NCI-H446 treated with DMSO at 0.1 percent for 48 hours (cell line): ENCODE measurements at places on chromosomes 3 and 15.

DNA sequence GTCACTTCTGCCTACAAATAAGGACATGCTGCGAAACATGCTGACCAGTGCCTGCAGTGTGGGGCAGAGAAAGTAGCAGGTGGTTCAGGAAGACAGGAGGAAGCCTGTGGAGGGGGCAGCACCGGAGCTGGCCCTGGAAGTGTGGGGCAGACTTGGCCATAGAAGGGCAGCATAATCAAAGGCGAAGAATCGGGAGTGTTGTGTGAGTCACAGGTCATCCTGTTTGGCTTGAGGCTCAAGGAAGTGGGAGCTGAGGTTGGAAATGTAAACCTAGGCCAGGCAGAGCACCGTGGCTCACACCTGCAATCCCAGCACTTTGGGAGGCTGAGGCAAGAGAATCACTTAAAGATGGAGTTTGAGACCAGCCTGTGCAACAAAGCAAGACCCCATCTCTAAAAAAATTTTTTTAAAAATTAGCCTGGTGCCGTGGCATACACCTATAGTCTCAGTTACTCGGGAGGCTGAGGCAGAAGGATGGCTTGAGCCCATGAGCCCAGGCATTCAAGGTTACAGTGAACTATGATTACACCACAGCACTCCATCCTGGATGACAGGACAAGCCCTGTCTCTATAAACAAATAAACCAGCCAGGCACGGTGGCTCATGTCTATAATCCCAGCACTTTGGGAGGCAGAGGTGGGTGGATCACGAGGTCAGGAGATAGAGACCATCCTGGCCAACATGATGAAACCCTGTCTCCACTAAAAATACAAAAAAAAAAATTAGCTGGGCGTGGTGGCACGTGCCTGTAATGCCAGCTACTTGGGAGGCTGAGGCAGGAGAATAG, 54.0 kb downstream of the FAM43A start:
- no peak for DNase-seq

- DNase-seq = no peak
These were observed 103.8 kb upstream of the PRICKLE2 start for GRCh38 chr3:64329037-64329436.

- DNase-seq = no peak
These were observed 143.3 kb upstream of the RBMS3 start for GRCh38 chr3:29137601-29138000.

- no peak for DNase-seq
These were observed 89.0 kb upstream of the ANKRD34C start for GRCh38 chr15:79193549-79193948.

DNA sequence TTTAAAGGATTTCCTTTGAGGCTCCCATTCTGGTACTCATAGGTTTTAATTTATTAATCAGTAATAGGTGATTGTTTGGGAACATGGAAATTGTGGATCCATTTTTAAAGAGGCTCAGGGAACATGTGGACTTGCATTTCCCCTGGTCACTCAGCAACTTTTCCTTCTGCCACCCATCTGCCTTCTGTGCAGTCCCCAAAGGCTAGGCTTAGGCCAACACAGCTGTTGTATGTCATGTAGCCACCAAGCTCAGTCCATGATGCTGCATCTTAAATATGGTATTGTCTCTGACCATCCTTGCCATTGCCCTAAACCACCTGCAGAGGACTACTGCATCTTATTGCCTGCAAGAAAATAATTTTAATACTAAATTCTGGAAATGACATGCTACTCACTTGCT, 416.7 kb upstream of the SEMA6D start:
- no peak for DNase-seq

DNA sequence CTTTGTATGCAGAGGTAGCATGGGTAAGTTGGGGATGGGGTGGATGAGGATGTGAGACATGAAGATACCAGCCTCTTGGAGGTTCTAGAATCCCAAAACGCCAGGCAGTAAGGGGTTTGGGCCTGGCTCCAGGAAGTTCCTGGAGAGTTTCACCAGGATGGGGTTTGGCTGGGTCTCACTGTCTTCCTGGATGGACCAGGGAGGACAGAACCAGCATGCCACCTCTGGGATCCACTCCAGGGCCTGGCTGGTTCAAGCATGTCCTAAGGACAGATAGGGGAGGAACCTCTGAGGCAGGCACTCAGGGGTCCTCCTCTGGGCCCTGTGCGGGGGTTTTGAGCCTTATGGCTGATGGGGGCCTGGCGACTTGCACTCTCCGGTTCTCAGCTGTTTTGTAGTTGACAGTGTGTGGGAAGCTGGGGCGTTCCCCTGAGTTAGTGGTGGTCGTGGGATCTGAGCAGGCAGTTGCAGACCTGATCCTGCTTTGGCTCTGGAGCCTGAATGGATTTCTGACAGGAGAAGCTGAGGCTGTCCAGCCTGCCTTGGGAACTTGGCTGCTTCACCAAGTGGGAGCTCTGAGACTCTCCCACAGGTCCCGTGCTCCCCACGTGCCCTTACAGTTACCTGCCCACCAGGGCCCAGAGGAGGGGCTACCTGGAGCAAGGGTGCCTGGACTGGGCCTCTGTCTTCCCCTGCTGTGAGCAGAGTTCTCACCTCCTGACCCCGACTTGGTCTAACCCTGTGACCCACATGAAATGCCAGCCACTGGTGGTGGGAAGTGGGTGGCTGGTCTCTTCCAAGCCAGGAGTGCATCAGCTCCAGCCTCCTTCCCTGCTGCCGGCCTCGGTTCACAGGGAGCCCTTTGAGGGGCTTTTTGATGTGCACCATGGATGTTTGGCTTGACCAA, 128.4 kb downstream of the EEFSEC start:
- DNase-seq = no peak

GRCh38 chr3:127831723-127832172, 9.4 kb upstream of the MGLL start:
- DNase-seq = peak; percentile 9

DNA sequence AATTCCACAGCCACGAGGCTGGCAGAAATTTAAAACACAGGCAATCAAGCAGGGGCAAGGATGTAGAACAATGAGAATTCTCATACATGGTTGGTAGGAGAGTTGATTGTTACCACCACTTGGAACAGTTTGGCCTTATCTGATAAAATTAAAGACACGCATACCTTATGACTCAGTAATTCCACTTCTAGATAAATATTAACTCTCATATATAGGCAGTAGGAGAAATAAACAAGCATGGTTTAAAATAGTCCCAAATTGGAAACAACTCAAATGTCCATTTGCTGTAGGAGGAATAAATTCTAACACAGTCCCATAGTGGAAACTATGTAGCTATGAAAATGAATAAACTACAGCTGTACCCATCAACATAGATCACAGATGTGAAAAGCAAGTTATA, 42.3 kb upstream of the USP3 start:
- DNase-seq = no peak

GRCh38 chr3:82672966-82673365, 911.5 kb upstream of the GBE1 start:
- no peak for DNase-seq

- no peak for DNase-seq
These were observed 102.7 kb upstream of the UMPS start for GRCh38 chr3:124627501-124627908.

DNA sequence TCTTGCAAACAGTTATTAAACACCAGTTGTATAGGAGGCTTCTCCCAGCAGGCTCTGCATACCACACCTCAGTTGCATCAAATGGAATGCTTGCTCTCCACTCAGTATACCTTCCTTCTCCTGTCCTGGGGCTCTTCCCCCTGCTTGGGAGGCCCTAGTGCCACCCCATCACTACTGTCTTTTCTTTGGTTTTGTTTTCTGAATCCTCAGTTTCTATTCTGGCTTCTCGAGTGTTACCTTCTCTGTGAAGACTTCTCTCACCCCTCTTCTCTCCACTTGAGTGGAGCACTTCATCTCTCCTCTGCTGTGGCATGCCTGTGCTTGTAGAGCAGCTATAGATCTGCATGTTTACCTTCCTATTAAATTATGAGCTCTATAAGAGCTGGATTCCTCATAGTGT, 75.7 kb upstream of the TPRG1 start:
- DNase-seq = no peak

- no peak for DNase-seq
These were observed 93.1 kb upstream of the SAMMSON start for GRCh38 chr3:69906351-69906966.

GRCh38 chr3:14448756-14449727, 46.6 kb downstream of the SLC6A6 start:
- DNase-seq = no peak

DNA sequence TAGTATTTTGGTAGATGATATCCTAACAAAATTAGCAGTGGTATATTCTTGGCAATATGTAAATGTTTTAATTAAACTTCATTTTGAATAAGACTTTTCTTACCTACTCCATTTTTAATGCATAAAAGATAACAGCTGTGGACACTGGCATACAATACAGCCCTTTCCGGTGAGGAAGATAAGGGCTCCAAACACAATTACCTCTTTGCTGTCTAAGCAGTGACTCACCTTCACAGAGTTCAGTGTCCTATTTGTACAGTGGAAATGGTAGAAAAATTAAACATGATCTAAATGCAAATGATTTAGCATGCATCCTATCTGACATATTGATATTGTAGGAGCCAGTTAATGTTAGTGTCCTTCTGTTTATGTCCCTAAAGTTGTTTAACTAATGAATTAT, 969.4 kb downstream of the PLOD2 start:
- no peak for DNase-seq

GRCh38 chr15:40891810-40892446, 2.3 kb upstream of the VPS18 start:
- no peak for DNase-seq
